Cortex of kidney (tissue), 1 donor: ENCODE measurements at places on chromosomes 6 and 20.

DNA sequence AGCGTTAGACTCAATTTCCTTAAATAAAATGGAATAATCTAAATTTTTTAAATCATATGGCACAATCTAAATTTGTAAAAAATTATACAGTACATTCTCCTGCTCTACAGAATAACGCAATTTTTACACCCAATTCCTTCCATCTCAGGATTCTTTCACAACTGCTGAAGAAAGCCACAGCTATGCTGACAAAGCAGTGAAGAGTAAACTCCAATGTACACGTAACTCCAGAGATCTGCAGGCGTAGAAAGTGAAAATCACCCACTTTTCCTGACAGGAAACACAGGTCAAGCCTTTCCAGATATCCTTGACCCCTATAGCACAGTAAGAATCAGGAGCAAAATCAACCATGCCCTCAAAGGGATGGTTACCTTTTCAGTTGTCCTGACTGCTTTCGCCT is 27.4 kb downstream of the EPHA7 start:
- no peak for DNase-seq

DNA sequence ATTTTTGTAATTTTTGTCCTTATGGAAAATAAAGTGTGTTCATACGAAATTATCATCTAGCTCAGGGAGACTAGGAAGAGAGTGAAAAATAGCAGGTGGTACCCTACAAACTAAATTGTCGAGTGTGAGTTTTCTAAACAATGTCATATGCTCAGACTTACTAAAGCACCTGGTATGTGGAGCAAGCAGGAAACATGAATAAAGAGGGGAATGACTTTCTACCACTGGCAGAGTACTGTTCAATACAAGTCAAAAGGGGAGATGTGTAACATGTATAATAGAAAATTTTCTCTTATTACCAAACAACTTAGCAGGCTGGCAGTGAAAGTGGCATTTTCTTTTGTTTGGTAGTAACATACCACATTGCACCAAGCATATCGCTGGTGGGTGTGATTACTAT is 36.1 kb downstream of the CTNNBL1 start:
- DNase-seq, result no peak

- no peak for DNase-seq
Measured at GRCh38 chr6:125020385-125020784, 58.1 kb downstream of the RNF217 start.

GRCh38 chr6:57048577-57048976 is 2.1 kb downstream of the KIAA1586 start:
- no peak for DNase-seq

DNA sequence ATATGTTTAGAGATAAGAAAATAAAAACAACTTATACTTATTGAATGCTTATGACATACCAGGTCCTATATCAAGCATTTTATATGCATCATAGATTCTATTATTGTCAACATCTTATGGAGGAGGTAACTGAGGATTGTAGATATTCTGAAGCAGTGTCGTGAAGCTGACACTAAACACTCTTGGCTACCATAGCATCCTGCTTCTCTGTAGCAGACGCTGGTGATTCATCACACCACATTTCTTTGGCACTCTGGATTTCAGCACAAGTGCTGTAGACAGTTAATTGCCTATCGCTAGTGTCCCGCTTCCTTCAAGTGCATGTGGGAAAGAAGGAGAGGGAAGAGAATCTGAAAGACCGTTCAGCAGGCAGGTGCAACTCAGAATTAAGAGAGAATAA is 317.1 kb downstream of the PLCB1 start:
- DNase-seq, result no peak

- DNase-seq, result no peak
Measured at GRCh38 chr6:5191222-5191621, 69.5 kb downstream of the LYRM4 start.

DNA sequence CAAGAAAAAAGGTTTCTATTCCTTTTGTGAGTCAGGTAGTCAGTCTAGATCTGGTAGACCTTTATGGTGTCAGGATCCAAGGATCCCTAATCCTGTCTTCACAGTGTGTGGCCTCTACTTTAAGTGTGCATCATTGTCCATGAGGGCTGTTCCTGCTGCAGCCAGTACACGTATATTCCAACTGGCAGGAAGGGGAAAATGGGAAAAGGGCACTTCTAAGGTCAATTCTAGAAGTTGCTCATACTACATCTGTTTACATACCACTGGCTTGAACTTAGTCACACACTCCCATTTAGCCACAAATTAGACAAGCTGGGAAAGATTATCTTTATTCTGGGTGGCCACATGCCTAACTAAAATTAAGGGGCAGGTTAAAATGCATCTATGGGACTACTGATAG is 9.7 kb upstream of the MMS22L start:
- no peak for DNase-seq

GRCh38 chr20:8523684-8524083 is 391.6 kb downstream of the PLCB1 start:
- DNase-seq, result no peak

GRCh38 chr20:58485393-58485792 is 29.8 kb downstream of the APCDD1L start:
- DNase-seq, result no peak

DNA sequence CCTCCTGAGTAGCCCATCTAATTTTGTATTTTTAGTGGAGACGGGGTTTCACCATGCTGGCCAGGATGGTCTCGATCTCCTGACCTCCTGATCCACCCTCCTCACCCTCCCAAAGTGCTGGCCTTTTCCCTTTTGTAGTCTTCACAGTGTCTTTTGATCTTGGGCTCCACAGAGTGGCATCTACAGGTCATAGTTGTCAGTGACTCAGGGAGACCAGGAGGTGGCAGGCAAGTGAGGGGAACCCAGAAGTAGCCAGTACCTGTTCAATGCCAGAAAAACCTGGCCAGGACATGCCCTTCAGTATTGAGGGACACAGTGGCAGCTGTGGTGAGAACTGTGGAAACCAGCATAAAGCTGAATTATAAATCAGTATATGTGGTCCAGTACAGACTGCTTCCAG is 19.6 kb downstream of the RPP21 start:
- no peak for DNase-seq

DNA sequence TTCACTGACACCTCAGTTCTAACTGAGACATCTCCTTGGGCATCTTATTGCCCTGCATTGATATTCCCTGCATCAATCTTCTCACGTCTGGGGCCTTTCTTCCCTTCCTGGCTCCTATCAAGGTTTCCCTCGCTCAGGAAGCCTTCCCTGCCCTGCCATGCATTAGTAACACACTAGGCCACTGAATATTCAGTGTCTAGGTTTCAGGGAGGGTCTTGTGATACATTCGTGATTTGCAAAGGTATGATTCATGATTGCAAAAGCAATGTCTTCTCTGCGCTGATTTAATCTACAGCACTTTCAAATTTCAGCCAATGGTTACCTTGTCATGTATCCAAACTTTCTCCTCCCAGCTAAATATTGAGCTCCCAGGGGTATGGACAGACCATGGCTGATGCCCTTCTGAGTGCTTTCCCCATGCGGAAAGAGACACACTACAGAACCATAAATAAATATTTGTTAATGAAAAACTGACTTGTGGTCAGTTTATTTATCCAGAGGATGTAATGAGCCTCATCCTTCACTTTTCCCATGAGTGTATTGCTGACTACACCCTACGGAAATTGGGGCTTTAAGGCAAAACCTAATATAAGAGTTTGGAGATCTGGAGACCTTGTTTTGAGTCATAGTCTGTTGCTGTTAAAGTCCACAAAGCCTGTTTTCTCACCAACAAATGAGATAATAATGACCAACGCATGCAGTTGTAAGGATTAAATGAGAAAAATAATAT is 21.6 kb upstream of the PCSK2 start:
- no peak for DNase-seq

- no peak for DNase-seq
Measured at GRCh38 chr6:24149296-24149695, 23.3 kb downstream of the NRSN1 start.

DNA sequence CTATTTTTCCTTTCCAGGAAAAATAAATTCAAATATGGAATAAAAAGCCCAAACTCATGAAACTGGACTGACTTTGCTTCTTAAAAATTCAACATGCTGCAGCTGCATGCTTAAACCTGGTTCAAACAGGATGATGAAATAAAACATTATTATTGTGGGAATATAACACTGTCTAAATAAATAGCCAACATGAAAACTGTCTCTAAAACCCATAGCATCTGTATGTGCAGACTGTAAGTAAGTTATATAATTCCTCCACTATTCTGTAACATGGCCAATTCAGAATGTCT is 30.4 kb upstream of the AHI1 start:
- no peak for DNase-seq

- DNase-seq, result no peak
Measured at GRCh38 chr20:41617059-41617901, 897 bp downstream of the CHD6 start.

- no peak for DNase-seq
Measured at GRCh38 chr20:9402141-9402540, 112.2 kb upstream of the LAMP5 start.
